Hematopoietic multipotent progenitor cell treated with erythropoietin and hydrocortisone succinate and interleukin-3 and kit ligand, for 8 days (in vitro differentiated cells): ENCODE measurements at places on chromosomes 3 and 15.
A peak's percentile ranks its signal among the peaks of the same experiment; 100 is the strongest.

DNA sequence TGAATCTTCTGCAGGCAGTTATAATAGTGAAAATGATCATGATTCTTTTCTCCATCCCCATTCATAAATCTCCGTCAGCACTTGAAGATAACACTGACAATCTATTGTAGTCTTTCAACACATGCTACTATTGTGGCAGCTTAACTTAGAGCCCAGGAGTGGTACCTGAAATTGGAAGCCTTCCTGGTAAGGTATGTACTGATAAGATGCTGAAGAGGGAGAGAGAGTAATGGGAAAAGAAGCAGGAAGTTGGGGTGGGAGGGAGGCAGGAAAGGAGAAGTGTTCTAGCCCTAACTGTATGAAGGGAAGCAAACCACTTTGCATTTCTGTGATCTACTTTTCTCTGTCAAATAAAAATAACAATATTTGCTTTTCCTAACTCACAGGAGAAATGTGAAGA, 197.4 kb upstream of the RORA start:
- no peak for DNase-seq

GRCh38 chr3:100429187-100429716, 27.9 kb downstream of the LNP1 start:
- DNase-seq: no peak

DNA sequence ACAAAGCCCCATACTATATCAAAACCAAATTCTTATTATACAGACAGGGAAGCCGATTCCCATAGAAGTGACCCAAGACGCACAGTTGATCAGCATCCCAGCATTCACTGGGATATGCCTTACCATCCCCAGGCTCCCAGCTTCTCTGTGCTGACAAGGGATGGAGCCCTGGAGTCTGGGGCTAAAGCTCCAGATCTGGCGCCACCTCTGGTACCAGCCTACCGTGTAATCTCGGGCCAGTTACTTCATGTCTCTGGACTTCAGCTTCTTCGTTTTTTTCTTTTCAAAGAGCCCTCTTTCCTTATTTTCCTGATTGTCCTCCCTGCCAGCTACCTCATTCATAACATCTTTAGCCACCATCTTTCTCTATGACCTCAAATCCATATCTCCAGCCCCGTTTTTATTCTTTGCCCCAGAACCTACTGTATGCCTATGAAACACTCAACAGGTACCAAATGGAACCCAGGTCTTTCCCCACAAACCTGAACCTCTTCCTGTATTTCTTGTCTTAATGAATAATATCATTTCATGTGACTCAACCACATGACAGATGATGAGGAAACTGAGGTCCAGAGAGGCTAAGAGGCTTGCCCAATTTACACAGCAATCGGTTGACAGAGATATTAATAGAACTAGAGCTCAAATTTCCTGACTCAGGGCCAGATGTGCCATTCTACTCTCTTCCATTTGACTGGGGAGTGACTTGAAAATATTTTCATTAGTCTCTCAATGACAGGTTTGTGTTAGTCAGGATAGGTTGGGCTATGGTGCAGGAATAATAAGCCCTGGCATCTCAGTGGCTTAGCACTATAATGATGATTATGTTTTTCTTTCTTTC, 85.4 kb upstream of the TLE3 start:
- DNase-seq: no peak

DNA sequence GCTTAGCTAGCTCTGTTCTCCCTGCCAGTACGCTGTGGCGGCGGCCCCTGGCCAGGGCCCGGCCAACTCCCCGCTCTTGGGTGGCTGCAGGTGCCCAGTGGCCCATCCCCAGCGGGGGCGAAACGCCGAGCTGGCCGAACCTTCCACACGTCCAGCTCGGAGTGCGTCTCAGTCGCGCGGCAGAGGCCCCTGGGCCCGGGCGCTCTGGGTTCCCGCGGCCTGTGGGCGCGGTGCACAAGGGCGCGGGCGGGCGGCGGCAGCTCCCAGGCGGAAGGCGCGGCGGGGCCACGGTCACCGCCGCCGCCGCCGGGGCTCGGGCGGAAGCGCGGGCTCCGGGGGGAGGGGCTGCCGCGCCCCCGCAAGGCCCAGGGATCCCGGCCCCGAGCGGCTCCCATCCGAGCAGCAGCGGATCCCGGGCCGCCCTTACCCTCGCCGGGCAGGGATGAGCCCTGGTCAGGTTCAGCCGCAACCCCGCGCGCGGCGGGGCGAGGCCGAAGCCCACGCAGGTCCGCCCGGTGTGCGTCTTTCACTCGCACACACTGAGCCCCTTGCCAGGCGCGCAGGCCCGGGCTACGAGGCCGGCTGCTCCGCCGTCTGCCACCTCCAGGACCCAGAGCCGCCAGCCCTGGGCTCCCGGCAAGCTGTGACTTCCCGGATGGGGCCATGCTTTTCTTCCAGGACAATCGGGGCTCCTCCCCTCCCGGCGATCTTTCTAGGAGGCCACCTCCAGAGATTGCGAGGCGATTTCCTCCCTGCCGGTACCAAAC, 54.2 kb downstream of the CCDC54 start:
- peak; percentile 72 for DNase-seq
